Activated CD4-positive, alpha-beta T cell treated with anti-CD3 and anti-CD28 coated beads, Interleukin-2, amount 50 U/mL, for 4 hours (primary cell): ENCODE measurements at places on chromosomes 4 and X.

DNA sequence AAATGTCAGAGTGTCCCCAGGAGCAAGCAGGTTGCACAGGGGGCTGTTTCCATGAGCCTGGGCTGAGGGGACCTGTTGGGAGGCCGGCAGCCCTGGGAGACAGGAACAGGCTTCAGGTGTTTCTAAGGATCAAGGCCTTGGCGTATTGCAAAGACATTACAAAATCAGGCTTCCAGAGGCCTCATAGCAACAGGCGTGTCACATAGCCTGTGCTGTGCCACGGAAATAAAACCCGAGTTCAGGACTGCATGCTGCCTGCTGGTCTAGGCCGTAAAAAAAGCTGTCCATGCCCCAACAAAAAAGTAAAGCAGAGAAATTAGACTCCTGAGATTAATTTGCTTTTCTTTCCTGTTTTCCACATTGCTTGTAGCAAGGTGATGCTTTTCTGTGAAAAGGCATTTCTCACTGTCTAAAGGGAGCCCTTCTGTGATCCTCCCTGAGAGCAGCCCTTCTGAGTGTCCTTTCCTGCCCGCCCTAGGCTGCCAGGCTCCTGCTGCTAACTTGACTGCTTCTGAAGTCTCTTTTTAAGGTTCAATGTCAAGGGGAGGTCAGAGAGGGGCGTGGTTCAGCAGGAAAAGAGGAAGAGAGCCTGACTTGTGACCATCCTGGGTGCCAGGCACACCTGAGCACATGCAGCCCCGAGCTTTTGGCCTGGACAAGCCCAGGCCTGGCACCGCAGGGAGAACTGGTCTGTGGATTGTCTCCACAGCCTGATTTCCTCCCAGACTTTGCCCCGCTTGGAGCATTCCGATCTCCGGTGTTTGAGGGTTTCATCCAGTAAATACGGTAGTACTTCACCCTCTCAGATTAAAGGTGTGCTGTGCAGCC lies 21.3 kb downstream of the SHROOM2 start:
- DNase-seq, result no peak

- no peak for DNase-seq
Measured at GRCh38 chr4:86879641-86880040, 12.6 kb downstream of the C4orf36 start.

GRCh38 chr4:143402776-143403552 lies 66.3 kb downstream of the GAB1 start:
- DNase-seq, result no peak

GRCh38 chr4:145520172-145520571 lies 38.5 kb downstream of the SMAD1 start:
- DNase-seq, result no peak

- no peak for DNase-seq
Measured at GRCh38 chr4:76341063-76341462, 34.5 kb downstream of the STBD1 start.

GRCh38 chrX:11597479-11597878 lies 68.2 kb downstream of the ARHGAP6 start:
- no peak for DNase-seq

- no peak for DNase-seq
Measured at GRCh38 chr4:1200425-1201035, 28.1 kb upstream of the SPON2 start.

GRCh38 chrX:16712548-16713155 lies at the start of gene CTPS2:
TSS of gene CTPS2 (minus strand) at chrX:16712669. CDS start at chrX:16702902, 9,767 bp downstream.
- DNase-seq, result peak; percentile 12

- no peak for DNase-seq
Measured at GRCh38 chr4:102064747-102065442, 274.4 kb downstream of the BANK1 start.

DNA sequence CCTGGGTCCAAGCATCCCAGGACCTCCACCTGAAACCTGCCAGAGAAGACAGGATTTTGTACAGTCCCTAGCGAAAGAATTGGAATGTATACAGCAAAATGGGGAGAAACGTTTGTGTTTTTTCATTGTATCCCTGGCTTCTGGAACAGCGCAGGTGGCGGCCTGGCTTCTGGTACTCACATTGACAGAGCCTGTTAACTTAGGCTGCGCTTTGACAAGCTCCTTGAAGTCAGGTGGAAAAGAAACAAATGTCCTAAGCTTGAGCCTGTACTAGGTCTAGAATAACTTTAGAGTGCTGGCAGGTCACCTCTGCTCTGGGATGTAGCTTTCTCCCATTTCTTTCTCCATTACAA lies 343.7 kb upstream of the KLF3 start:
- DNase-seq, result no peak

DNA sequence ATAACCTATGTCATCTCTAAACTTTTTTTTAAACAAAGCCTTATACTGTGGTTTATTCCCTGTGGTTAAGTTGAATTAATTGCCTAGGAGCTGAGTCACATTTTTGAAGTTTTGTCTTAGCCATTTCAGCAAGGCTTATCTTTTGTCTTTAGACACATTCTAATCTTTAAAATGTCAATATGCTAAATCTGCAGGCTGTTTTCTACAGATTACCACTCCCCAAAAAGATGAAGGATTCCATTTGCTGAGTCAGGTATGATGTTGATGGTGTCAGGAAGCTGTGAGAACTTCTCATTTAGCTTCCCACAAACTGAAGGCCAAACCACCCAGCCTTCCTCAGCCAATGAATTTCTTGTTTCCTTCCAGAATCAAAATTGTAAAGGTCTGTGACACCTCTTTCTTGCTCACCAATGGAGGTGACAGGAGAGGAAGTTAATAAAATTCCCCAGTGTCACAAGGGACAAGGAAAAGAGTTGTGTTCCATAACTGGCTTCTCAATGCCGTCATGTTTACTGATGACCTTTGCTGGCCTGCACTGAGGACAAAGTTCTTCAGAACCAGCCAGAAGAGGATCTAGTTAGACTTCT lies 3.7 kb upstream of the CXCL6 start:
- DNase-seq, result no peak

DNA sequence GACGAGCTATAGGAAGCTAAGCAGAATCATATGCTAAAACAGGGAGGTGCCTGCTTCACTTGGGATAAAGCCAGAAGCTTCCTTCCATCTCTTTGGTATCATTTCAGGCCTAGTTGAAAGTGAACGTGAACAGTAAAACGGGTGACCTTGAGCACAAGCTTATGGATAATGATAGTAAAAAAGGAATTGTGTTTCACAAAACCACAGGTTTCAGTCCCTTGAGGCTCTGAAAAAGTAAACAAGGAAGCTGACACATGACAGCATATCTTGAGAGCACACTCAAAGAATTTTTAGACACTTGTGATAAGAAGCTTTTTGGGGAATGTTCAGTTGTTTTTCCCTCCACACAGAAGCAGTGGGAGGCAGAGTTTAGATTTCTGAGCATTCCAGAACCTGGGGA lies 286.1 kb downstream of the DCHS2 start:
- no peak for DNase-seq

DNA sequence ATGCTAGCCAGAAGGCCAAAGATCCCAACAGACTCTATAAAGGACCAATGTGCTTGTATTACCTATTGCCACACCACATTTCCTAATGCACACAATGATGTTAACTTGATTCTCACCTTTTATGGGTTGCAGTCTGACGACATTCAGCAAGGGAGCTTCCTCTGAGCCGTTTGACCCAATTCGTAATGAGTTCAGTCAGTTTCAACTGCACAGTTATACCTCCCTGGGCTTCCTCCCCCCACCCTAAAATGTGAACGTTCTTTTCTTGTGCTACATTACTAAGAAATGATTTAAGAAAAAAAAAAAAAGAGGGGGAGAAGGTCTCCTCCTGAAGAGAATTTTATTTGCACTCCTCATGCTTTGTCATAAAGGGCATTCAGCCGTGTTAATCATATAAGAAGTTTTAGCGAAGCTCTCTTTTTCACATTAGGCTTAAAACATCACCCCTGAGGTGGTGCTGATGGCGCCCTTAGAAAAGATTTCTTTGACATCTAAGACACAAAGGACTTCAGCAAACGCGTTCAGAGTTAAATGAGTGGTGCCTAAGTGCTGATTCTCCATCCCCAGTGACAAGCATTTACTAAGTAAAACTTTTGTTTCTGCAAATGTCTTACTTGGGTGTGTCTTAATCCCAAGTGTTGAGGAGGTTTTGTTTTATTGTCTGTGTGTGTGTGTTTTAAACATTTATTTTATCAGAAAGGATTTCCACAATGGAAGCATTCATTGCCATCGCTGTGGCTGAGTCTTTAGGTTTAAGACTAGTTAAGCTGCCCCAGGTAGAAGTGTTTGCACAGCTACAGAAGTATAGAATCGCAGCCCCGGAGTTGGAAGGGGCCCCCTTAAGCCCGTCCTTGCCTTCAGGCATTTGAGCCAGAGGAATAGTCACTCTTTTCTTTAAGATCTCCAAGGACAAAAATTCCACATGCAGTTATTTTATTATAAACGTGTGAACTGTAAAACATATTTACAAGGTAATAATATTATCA lies 15.2 kb upstream of the GPC3 start:
- DNase-seq, result no peak

DNA sequence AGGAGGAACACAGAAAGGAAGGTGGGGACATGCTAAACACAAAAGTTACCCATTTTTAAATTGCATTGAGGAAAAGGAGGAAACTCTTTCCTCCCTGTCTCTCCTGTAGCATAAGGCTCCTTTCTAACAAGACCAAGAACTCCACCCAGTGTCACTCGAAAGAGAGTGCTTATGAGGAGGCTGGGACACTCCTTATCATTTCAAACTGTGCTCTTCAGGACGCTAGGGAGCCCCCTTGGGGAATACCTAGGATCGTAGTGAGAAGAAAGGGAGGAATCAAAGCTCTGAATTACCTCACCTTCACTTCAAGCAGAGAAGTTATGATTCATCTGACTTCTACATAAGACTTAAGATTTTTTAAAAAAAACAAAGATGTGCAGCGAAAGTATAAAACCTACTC lies 65.5 kb downstream of the F9 start:
- no peak for DNase-seq

GRCh38 chr4:149113804-149114430 lies 671.7 kb upstream of the NR3C2 start:
- no peak for DNase-seq

GRCh38 chrX:82335772-82336171 lies 1133.9 kb downstream of the SH3BGRL start:
- no peak for DNase-seq

DNA sequence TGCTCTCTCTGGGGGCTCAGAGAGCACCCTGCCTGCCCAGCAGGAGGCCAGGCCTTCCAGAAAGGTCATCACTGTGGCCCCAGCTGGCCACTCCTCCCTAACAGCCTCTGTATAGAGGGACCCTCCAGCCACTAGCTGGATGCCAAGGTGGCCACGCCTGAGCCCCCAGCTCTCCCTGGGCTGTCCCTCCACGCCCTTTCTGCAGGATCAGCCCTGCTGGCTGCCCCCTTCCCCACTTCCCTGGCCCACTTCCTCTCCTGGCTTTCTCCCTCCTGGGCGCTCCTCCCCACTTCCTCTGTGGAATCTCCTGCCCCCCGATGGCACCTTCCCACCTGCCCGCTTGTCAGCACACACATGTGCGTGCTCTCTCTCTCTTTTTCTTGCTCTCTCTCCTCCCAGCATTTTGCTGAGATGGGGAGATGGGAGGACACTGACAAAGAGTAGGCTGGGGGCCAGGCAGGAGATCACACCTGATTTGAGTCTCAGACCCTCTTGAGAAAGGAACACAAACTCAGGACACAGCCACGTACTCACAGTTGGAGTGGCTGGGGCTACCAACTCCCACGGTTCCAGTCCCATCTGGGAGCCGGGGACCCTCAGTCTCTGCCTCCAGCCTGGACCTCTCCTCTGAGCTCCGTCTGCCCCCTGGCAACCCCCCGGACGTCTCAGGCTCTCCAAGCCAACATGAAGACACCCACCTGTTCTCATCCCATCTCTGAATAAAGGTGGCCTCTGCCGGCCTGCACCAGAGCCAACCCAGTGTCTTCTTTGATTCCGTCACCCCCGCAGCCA lies 62.1 kb upstream of the AFAP1 start:
- no peak for DNase-seq

- no peak for DNase-seq
Measured at GRCh38 chr4:74654230-74654681, 140.1 kb downstream of the BTC start.

GRCh38 chr4:41819621-41820020 lies 71.1 kb upstream of the PHOX2B start:
- DNase-seq, result no peak

- DNase-seq, result no peak
Measured at GRCh38 chr4:109266236-109266635, 36.2 kb downstream of the COL25A1 start.
